Activated CD8-positive, alpha-beta memory T cell treated with anti-CD3 and anti-CD28 coated beads for 48 hours (primary cell): ENCODE measurements at places on chromosomes 4 and X.

DNA sequence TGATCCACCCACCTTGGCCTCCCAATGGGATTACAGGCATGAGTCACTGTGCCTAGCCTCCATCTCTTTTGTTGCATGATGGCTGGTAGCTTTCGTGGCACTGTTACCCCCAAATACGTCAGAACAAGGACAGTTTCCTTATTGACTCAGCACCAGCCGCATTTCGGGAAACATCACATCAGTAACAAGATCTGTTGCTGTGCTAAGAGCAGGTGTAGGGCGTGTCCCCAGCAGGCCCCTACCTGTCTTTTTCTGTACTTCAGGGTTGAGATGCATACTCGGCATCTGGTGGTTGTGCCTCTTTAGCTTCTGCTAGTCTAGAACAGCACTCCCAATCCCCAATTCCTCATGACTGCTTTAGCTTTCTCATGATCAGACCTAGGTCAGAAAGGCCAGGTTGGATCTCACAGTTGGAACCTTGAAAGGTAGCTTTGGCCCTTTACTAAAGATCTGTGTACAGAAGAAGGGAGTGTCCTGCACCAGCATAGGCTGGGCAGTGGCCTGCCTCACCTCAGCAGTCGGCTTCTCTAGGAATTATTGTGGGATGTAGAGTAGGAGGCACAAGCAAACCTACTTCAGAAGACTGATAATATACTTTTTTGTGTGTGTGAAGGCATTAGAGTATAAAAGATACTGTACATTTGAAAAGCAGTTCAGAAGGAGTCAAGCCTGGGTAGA is 36.8 kb downstream of the NSD2 start:
- DNase-seq: no peak

- no peak for DNase-seq
Observed at GRCh38 chr4:138185859-138186645, 56.1 kb downstream of the SLC7A11 start.

DNA sequence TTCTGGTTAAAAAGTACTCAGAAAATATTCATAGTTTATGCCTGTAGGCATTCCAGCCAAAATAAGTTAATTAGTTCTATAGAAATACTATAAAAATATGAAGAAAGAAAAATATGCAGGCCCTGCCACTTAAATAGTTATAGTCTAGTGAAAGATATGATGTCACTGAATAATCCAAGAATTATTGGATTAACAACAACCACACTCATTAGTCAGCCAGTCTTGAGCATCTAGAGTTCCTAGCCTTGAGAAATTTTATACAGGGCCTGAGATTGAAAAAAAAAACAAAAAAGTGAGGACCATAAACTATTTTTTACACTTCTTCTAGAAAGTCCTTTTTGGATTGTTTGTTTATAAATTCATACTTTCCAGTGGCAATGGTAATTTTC is 823.0 kb downstream of the FAT4 start:
- no peak for DNase-seq

- DNase-seq: no peak
Observed at GRCh38 chr4:59195839-59196238, 2004.3 kb upstream of the ADGRL3 start.
